ENCODE measurements at places on chromosomes 2 and 18. TPM values are rescaled to one million over a fixed set of nuclear protein-coding genes. Genes with fewer than 3 reads are reported as not detected.

DNA sequence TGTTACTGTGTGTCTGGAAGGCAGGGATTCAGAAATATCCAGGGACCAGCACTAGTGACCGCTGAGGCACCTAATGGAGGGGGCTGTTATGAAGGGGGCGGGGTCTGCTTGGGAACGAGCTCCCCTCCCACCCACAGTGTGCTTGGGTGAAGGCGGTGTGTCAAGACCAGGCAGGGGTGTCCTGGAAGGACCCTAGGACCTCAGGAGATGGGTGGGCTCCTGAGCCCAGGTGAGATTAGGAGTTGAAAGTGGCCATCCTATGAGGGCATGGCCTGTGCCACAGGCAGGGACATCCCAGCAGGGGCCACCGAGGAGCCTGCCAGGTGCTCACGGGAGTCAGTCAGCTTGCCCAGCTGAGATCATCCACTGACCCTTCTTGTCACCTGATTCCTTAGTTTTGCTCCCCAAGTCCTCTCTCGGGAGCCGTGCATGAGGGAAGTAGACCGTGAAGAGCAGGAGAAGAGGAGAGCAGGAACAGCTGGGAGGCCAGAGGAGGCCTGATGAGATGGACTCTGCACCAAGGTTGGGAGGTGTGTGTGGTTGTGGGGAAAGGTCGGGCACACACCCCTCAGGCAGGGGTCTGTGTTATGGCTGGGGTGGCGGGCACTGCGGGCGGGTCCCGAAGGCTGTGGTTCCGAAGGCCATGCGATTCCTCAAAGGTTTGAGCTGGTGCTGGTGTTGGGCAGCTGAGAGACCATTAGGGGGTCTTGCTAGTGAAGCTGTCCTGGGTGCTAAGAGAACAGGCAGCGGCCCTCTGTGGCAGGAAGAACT is 180.9 kb upstream of the HS6ST1 start:
- DNase-seq = no peak

EN1 gene
- total RNA-seq = 1.9 TPM

DNA sequence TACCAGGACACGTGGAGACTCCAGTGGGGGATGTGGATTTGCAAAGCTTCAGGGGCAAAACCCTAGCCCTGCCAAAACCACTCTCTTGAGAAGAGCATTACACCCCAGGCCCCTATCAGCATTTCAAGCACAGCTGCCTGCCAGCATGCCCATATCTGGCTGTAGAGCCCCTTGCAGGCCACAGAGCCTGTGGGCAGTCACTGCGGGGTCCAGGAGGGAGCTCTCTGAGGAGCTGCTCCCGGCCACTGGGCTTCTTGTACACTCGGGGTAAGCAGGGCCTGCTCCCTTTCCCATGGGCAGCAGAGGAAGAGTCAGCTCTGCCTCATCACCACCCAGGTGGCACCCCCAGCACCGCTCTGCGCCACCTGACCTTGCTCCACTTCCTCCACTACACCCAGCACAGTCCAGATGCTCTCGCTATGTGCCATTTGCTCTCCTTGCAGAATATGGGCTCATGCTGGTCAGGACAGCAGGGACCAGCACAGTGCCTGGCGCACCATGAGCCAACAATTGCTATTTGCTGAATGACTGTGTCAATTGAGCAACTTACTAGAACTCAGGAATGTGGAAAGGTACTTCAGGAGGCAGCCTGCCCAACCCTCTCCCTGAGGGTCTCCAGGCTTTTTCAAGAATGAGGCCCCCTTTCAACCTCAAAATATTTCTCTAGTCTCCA is 7.4 kb downstream of the CHST10 start:
- no peak for DNase-seq

GRCh38 chr18:56199580-56200330 is 438.6 kb downstream of the TXNL1 start:
- no peak for DNase-seq

DNA sequence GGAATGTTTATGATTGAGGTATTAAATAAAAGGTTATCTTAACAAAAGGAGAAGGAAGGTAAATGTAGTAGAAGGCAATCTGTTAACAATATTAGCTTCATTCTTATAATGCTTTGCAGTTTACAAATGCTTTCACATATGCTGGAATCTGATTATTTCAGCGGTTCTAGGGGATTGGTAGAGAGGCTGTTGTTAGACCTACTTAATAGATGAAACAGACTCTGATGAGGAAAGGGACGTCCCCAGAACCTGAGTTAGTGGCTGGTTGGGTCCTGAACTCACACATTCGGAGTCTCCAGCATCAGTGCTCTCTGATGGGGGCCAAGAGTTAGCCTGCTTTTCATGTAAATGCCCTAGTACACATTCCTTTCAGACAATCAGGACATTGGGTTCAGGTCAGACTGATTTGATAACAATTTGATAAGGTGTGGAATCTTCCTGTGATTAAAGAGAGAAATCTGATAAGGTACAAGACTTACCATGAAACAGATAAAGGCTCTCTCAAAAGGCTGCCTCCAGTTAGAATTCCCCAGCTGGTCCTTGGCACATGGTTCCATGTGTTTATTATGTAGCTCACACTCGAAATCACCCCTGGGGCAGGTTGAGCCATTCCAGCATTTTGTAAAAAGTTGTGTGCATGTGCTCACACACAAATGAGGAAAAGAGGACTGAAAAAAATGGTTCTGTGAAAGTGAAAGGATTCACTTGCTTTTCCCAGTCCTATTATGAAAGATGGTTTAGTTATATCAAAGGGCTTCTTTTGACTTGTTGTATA is 103.1 kb downstream of the GPD2 start:
- no peak for DNase-seq

GRCh38 chr2:221958224-221958623 is 340.6 kb downstream of the PAX3 start:
- DNase-seq = no peak

DNA sequence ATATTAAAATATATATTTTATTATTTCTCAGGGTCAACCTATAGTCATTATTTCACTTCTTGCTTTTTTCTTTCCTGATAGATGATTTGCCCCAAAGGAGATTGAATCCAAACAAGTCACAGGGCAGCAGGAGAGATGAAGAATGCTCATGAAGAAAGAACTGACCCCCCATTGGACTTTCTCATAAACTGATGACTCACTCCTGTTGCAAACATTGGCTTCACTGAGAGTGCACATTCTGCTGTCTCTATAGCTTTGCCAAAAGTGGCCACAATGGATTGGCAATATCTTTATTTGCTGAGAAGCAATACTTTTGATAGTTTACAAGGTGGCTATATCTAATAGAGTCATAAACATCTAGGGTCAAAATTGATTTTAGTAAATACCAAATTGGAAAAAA is 55.9 kb upstream of the ZNF385B start:
- DNase-seq = no peak

DNA sequence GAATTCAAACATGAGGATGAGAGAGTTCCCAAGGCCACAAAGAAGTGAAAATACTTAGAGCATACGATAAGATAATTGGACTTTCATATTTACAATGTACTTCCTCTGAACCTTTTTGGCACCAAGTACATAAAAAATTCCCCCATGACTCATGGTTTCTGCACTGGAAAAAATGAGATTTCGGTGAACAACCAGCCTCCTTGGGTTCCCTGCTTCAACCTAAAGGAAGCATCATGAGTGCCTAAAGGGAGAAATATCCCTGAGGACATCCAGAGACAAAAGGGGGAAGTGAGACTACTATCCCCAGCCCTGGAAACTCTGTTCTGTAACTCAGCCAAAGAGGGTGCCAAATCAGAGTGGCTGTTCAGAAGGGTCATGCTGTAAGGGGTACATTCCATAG is 562.7 kb upstream of the SLC39A10 start:
- no peak for DNase-seq

FSHR gene
- not detected for total RNA-seq

- no peak for DNase-seq
These were observed 1548.1 kb upstream of the ZEB2 start for GRCh38 chr2:146068051-146068450.

- no peak for DNase-seq
These were observed 54.7 kb downstream of the CMPK2 start for GRCh38 chr2:6810961-6811360.
